ENCODE measurements at places on chromosomes 6 and 20.

GRCh38 chr6:150249261-150249660, 106.4 kb downstream of the PPP1R14C start:
- no peak for DNase-seq

DNA sequence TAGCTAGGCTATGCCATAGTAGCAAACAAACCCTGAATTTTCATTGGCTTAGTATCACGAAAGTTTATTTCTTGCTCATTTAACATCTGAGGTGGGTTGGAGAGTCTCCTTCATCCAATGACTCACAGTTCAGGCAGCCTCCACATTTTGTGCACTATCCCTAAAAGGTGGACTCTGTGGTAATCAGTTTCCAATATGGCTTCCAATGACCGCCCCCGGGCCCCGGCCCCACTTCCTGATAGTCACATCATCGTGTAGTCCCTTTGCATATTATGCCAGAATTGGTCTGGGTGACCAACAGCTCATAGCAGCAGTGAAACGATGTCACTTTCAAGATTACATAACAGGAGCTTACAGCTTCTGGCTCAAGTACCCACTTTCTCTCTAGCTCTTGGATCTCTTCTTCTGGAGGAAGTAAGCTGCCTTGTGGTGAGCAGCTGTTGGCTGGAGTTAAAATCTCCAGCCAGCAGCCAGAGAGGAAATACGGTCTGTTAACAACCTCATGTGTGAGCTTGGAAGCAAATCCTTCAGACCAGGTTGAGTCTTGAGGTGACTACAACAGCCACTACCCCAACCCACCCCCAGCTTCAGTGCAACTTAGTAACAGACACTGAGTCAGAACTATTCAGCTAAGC, 7.8 kb downstream of the HCRTR2 start:
- DNase-seq, result no peak

DNA sequence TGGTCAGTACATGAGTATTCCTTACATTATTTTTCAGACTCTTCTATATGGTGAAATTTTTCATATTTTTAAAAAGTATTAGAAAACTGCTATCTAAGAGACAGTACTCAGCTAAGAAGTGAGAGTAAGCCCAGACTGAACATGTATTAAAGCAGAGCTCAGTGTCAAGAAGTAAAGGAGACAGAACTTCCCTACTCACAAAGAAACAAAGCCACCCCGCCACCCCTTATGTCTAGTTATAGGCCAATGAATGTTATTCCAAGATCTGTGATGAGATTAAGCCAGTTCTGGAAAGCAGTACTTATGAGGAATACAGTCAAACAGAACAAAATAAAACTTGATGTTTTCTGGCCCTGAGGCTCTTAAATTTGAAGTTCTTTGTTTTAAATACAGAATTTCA, 114.5 kb downstream of the RNGTT start:
- no peak for DNase-seq

- no peak for DNase-seq
These were observed 66.1 kb upstream of the GLP1R start for GRCh38 chr6:38982470-38982869.

- no peak for DNase-seq
These were observed 14.1 kb downstream of the CDYL start for GRCh38 chr6:4790158-4790899.

DNA sequence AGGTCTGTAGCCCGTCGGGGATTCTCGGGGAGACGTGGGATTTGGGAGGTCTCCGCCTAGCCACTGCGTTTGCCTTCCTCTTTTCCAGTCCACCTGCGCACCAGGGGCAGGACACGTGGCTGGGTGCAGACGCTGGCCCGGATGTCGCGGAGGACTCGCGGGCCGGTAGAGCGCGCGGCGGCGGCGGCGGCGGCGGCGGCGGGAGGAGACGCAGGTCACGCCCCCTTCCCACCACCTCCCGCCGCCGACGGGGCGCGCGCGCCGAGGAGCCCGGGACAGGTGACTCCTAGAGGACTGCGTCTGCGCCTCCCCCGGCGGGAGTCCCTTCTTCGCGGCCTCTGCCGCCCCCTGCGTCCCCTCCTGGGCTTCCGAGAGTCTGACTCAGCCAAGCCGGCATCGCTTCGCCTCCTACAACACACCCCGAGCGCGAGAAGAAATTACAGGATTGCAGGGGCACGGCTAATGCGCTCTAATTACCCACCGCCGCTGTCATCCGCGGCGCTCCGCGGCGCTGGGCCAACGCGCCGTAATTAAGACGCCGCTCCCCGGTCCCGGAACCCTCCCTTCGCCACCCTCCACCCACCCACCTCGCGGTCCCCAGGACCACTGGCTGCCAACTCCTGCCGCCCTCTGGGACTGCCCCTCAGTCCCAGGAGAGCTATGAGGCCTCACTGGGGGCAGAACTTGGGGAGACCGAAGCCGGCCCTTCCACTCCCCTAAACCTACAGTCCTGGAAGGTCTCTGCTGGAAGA, 124.5 kb downstream of the MRPL14 start:
- peak; percentile 63 for DNase-seq

DNA sequence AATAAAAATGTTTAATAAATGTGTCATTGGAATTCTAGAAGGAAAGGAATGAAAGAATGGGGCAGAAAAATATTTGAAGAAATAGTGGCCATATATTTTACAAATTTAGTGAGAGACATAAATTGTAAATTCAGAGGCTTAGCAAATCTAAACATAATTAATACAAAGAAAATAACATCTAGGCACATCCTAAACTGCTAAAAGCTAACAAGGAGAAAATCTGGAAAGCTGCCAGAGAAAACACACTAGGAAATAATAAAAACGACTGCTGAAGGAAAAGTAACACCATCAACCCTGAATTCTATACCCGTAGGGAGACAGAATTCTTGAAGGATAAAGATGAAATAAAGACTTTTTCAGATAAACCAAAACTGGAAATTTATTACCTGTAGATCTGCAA, 23.8 kb downstream of the CYB5R4 start:
- no peak for DNase-seq

DNA sequence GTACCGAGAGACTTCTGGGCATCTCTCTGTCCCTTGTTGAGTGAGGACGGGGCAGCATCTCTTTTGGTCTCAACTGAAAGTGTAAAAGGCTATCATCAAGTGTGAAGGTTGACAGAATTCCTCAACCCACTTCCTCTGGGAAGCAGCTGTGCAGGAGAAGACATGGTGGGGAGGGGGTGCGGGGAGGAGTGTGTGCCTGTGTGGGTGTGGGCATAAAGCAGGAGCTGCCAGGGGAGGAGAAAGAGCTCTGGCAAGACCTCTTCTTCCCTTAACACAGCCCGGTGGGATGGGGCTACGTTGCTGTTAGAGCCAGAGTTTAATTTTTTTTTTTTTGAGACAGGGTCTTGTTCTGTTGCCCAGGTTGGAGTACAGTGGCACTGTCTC, 31.8 kb downstream of the CPXM1 start:
- DNase-seq, result no peak

GRCh38 chr20:51363378-51363777, 179.1 kb downstream of the NFATC2 start:
- DNase-seq, result no peak

- no peak for DNase-seq
These were observed 31.5 kb upstream of the TBC1D32 start for GRCh38 chr6:121365536-121366521.

DNA sequence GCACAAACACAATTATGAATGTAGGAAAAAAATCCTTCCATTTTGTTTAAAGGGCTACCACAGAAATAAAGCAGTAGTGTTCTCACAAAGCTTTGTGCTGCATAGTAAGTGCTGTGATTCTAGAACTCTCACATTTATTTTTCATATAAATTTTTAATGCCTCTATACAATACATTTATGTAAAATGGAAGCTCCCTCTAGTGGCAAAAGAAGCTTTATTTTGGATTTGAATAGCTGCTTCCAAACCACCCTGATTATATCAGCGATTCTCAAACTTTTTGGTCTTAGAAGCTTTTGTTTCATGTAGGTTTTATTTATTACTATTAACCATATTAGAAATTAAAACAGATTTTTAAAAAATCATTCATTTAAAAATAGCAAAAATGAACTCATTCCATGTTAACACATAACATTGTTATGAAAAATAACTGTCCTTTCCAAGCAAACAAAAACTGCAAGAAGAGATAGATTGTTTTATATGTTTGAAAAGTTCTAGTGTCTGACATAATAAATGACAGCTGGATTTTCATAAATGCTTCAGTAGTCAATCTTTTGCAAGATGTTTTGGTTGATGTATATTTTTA, 38.4 kb downstream of the HS3ST5 start:
- no peak for DNase-seq

DNA sequence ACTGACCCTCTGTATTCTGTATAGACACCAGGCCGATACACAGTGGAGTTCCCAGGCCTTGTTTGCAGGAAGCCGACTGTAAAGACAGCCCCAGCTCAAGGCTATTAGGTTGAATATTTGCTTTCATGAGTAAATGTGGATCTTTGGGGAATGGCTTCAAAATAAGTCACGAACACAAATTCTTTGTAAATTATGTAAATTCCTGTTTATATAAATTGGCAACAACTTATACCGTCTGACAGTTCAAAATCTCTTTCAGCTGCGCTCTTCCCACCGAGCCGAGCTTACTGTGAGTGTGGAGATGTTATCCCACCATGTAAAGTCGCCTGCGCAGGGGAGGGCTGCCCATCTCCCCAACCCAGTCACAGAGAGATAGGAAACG, 24.7 kb downstream of the EDN3 start:
- DNase-seq, result no peak

- DNase-seq, result no peak
These were observed 42.2 kb upstream of the NFATC2 start for GRCh38 chr20:51584737-51585136.

- no peak for DNase-seq
These were observed 13.3 kb upstream of the TCFL5 start for GRCh38 chr20:62874964-62875344.

- DNase-seq, result no peak
These were observed 100.2 kb upstream of the TMEM181 start for GRCh38 chr6:158459726-158460125.

- no peak for DNase-seq
These were observed 544 bp upstream of the NRM start for GRCh38 chr6:30691208-30691847.

DNA sequence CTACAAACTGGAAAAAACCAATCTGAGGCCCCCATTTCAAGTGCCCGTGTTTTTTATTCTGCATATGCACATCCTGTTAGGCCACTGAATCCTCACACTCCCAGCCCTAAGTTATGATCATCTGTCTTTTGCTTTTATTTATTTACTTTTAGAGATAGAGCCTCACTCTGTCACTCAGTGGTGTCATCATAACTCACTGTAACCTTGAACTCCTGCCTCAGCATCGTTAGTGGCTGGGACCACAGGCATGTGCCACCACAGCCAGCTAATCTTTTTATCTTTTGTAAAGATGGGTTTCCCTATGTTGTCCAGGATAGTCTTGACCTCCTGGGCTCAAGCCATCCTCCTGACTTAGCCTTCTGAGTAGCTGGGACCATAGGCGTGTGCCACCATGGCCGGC, 29.6 kb upstream of the CLDN20 start:
- DNase-seq, result no peak

DNA sequence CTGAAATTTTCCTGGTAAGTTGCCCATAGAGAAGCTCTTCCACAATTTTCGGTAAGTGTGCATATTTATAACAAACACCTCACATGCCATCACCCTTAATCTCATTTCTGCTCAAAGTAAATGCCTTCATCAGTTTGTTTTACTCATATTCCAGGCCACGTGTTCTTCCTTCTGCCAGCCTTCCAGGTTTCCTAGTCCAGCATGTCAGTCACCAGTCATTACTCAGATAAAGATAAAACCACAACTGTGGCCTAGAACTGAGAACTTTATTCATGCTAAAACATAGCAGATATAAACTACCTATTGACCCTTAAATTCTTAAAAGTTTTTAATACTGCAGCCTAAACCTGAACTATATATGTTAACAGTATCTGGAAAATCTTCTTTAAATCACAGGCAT, 149.5 kb upstream of the SLC22A16 start:
- no peak for DNase-seq

GRCh38 chr6:105797983-105798453, 288.1 kb upstream of the PRDM1 start:
- no peak for DNase-seq

DNA sequence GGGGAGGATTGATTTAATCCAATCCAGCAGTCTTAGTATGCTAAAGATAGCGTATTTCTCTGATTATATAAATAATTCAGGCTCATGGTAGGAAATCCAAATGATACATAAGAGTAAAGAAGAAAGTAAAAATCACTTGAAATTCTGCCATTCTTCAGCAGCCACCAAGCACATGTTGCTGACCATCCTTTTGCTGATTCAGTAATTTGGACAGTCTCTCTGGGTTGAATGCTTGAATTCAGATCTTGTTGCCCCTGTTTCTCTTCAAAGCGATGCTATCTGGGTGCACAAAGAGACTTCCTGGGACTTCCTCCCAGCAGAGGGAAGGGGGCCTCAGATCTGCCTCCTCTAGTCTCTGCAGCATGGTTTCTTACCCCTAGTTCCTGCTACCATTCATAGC, 609.1 kb downstream of the UTRN start:
- DNase-seq, result no peak

DNA sequence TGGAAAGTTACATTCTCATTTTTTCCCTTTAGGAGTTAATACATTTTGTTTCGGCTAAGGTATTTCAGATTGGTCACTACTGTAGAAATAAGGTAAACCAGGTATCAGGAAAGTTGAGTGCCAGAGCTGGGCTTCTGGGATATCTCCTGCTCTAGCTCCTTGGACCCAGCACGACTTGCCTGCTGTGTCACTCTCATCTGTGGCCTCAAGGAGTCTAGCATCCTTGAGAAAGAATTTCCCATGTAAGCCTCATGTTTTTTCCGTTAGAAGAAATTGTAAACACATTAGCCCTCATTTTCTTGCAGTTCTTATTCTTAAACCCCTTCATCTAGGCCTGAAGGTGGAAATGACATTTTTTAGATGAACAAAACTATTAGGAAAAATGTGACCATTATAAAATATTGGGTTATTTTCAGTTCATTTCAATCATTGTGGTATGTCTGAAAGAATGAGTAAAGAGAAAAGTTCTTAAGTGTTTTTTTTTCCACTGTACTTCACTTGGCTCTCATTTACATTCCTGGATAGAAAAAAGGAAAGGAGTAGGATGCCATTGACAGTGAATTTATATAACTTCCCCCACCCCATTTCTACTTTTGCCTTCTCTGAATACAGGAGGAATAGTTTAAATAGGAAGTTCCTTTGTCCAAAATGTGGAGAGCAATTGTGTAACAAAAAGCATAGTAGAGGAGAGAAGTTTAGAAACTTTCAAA, 46.7 kb downstream of the CD2AP start:
- DNase-seq, result no peak

GRCh38 chr6:82704045-82704444, 340.4 kb downstream of the TPBG start:
- DNase-seq, result no peak

Measured in mesothelial cell of epicardium (in vitro differentiated cells).